ACHN (cell line): ENCODE measurements at places on chromosomes 7 and 10.

GRCh38 chr7:128393526-128394330, 16.1 kb downstream of the IMPDH1 start:
- no peak for DNase-seq

- no peak for DNase-seq
These were observed 35.3 kb upstream of the KCNIP2 start for GRCh38 chr10:101878869-101879268.

DNA sequence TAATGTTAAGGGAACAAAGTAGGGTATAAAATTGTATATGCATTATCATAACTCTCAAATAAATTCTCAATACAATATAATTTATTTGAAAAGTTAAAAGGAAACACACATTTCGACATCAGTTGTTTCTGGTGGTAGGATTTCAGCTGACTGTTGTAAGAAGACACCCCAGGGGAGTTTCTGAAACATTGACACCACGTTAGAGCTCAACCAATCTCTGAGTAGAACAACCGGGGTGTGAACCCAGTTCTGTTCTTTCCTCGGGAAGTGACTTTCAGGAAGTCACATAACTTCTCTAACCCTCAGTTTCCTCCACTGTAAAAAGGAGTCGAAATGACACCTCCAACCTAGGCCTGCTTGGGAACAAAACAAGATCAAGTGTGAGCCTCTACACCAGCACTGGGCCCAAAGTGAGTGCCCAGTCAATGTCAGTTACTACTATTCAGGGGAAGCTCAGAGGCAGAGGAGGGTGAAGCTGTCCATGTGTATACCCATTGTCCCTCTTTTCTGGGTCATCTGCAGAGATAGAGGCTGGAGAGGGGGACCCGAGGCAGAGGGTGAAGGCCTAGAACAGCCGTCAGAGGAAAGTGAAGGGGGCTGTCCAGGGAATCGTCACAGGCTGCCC, 67.1 kb downstream of the AOAH start:
- DNase-seq, result no peak

DNA sequence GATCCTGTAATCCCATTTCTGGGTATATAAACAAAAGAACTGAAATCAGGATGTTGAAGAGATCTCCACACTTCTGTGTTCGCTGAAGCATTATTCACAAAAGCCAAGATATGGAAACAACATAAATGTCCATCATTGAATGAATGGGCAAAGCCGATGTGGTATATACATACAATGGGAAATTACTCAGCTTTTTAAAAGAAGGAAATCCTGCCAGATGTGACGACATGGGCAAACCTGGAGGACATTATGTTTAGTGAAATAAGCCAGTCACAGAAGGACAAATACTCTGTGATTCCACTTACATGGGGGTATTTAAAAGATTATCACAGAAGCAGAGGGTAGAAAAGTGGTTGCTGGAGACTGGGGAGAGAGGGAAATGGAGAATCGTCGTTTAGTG, 23.9 kb upstream of the FAM107B start:
- DNase-seq, result no peak
